ENCODE measurements at places on chromosomes 16 and 17.

DNA sequence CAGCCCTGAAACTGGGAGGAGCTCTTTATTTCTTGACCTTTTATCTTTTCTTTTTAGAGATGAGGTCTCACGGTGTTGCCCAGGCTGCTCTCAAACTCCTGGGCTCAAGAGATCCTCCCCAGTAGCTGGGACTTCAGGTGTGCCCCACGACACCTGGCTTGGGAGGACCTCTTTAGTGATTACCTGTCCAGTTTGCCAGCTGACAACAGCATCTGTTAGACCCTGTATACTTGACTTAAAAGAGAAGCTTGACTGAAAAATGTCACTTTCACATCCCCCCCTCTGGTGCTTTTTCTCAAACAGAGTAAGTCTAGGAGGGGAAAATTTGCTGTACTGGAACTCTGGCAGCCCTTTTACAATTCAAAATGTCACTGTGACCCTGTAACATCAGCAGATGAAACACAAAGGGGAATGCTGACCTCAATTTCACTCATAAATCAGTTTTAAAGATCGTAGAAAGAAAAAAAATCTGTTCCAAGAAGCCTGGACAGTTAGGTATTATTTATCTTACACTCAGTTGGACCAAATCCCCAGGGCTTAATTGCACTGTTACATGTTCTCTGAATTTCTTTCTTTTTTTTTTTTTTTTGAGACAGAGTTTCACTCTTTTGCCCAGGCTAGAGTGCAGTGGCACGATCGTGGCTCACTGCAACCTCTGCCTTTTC lies 1.8 kb upstream of the ERN1 start:
- no peak overlapping the region for H3K4me3 ChIP-seq
- DNase-seq: no peak
- H3K4me1 ChIP-seq: peaks cover 31% of the 10 kb centered on the region
- peak overlapping the region; percentile 91 for H3K27ac ChIP-seq
- no peaks in the 10 kb centered on the region for H3K27me3 ChIP-seq
- H3K36me3 ChIP-seq: no peaks in the 10 kb centered on the region

- no peaks in the 10 kb centered on the region for H3K36me3 ChIP-seq
- no peak overlapping the region for H3K27ac ChIP-seq
- H3K4me3 ChIP-seq: peak overlapping the region; percentile 55
Observed at GRCh38 chr16:83137326-83137781, 510.6 kb downstream of the CDH13 start.

DNA sequence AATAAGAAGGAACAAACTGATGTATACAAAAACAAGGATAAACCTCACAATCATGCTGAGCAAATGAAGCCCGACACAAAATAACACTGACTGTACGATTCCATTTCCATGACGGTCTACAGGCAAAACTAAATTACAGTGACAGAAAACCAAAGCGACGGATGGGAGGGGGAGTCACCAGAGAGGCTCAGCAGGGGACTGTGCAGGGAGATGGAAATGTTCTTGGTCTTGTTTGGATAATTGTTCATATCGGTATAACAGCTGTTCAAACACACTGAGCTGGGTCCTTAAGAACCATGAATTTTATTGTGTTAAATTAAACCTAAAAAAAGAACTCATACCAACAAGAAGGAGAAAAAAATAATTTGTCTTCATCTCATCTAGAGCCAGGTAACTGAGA lies 97.8 kb downstream of the NXN start:
- no peaks in the 10 kb centered on the region for H3K36me3 ChIP-seq
- peaks cover 6% of the 10 kb centered on the region for H3K4me1 ChIP-seq
- H3K4me3 ChIP-seq: no peak overlapping the region
- H3K27me3 ChIP-seq: peaks cover 50% of the 10 kb centered on the region
- no peak overlapping the region for H3K27ac ChIP-seq

- H3K4me3 ChIP-seq: no peak overlapping the region
- peaks cover 11% of the 10 kb centered on the region for H3K27me3 ChIP-seq
- H3K36me3 ChIP-seq: peaks cover 11% of the 10 kb centered on the region
- H3K4me1 ChIP-seq: peaks cover 15% of the 10 kb centered on the region
- no peak overlapping the region for H3K27ac ChIP-seq
- DNase-seq: no peak
Observed at GRCh38 chr17:79830303-79830702, 8.9 kb downstream of the CBX4 start.

All from activated naive CD8-positive, alpha-beta T cell treated with anti-CD3 and anti-CD28 coated beads for 36 hours (primary cell).